Endodermal cell (in vitro differentiated cells): ENCODE measurements at places on chromosomes 6 and 20. TPM values are rescaled to one million over a fixed set of nuclear protein-coding genes. Genes with fewer than 3 reads are reported as not detected.

OR2H1 gene
- total RNA-seq: not detected in 2 replicates

GNAS-AS1 gene
- total RNA-seq: 7.6 and 9.3 TPM in 2 replicates

SPATA25 gene
- 1.8 to 4.4 TPM (median 2.6 TPM) in 3 replicates for total RNA-seq

LY86 gene
- not detected in 2 replicates for total RNA-seq

CLPSL1 gene
- total RNA-seq: not detected in 3 replicates

SPEF1 gene
- total RNA-seq: 0.44 and 0.77 TPM in 2 replicates

BHLHE23 gene
- total RNA-seq: not detected in 3 replicates

RAD21L1 gene
- total RNA-seq: 1.3 to 1.4 TPM in 2 of 3 replicates, not detected in the other

CTCFL gene
- 1.4 to 1.8 TPM (median 1.5 TPM) in 3 replicates for total RNA-seq

PROKR2 gene
- total RNA-seq: not detected in 3 replicates

SPDEF gene
- 2.1 and 2.6 TPM in 2 replicates for total RNA-seq

PNLDC1 gene
- not detected in 3 replicates for total RNA-seq

ERGIC3 gene
- 229 to 233 TPM (median 230 TPM) in 3 replicates for total RNA-seq

SYNGAP1 gene
- total RNA-seq: 75.4 and 90.2 TPM in 2 replicates

CST7 gene
- not detected in 2 replicates for total RNA-seq

SAMD5 gene
- total RNA-seq: 0.49 to 0.93 TPM (median 0.69 TPM) in 3 replicates

GNMT gene
- 0.29 and 0.84 TPM in 2 replicates for total RNA-seq

SAMD3 gene
- total RNA-seq: 41.3 to 77.3 TPM (median 45.5 TPM) in 3 replicates

ESF1 gene
- 23.9 and 24.0 TPM in 2 replicates for total RNA-seq
